Right lobe of liver (tissue), 6 donors: ENCODE measurements at places on chromosomes 3 and 15.

DNA sequence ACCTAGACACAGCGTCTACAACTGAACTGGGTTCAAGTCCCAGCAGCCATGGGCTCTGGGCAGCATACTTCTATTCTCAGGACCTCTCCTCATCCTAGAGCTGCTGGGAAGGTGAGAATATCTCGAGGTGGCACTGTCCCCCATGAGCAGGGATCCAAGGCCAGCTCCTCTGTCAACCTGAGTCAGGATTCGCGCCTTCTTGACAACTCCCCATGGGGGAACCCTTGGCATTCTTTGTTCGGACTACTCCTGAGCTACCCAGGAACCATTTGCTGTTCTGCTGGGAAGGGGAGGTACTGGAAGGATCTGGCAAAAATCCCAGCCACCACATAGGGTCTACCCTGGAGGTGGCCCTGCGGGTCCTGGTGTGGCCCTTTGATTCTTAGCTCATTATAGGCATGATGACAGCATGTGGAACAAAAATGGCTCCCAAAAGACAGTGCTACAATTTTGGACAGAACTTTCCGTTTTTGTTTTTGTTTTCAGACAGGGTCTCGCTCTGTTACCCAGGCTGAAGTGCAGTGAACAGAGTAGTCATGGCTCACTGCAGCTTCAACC, 22.3 kb downstream of the PLXNB1 start:
- no peaks in the 10 kb centered on the region for H3K27me3 ChIP-seq
- no peak overlapping the region for H3K27ac ChIP-seq
- peaks cover 71% of the 10 kb centered on the region for H3K36me3 ChIP-seq
- no peak overlapping the region for H3K4me3 ChIP-seq

GRCh38 chr3:114307222-114307830, 13.5 kb downstream of the TIGIT start:
- H3K27me3 ChIP-seq: no peaks in the 10 kb centered on the region
- no peak for DNase-seq
- no peaks in the 10 kb centered on the region for H3K4me1 ChIP-seq
- no peak overlapping the region for H3K27ac ChIP-seq

- no peak overlapping the region for H3K27ac ChIP-seq
- H3K36me3 ChIP-seq: no peaks in the 10 kb centered on the region
- no peaks in the 10 kb centered on the region for H3K27me3 ChIP-seq
- no peak overlapping the region for H3K4me3 ChIP-seq
- DNase-seq: no peak
- H3K4me1 ChIP-seq: no peaks in the 10 kb centered on the region
These were observed 13.3 kb upstream of the DCLK3 start for GRCh38 chr3:36777424-36778218.

DNA sequence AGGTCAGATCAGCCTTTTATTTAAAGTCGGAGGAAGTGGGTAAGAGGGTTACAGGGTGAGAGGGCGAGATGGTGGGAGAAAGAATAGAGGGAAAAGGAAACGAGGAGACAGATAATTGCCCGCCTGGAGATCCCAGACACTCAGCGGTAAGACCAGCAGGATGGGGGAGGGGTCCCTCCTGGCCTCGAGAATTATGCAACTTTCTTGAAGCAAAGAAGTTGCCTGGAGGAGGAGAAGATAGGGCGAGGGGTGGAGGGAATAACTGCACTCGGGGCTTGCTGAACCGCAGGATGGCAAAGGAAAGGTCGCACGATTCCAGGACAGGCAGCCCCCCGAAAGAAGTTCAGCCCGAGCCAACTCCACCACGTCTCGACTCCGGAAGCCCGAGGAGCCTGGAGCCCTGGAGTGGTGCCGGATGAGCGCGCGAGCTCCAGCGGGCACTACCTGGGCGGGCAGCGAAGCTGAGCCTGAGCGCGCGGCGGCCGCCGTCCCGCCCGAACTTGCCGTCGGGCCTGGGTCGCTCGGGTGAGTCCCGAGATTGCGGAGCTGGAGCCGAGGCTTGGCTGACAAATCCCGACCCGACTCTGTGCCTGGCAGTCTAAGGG, 402 bp downstream of the WWTR1 start:
- H3K27me3 ChIP-seq: no peaks in the 10 kb centered on the region
- peak overlapping the region; percentile 65 for H3K4me3 ChIP-seq
- DNase-seq: no peak
- H3K27ac ChIP-seq: peak overlapping the region; percentile 99
- H3K36me3 ChIP-seq: no peaks in the 10 kb centered on the region
- H3K4me1 ChIP-seq: peaks cover 4% of the 10 kb centered on the region

DNA sequence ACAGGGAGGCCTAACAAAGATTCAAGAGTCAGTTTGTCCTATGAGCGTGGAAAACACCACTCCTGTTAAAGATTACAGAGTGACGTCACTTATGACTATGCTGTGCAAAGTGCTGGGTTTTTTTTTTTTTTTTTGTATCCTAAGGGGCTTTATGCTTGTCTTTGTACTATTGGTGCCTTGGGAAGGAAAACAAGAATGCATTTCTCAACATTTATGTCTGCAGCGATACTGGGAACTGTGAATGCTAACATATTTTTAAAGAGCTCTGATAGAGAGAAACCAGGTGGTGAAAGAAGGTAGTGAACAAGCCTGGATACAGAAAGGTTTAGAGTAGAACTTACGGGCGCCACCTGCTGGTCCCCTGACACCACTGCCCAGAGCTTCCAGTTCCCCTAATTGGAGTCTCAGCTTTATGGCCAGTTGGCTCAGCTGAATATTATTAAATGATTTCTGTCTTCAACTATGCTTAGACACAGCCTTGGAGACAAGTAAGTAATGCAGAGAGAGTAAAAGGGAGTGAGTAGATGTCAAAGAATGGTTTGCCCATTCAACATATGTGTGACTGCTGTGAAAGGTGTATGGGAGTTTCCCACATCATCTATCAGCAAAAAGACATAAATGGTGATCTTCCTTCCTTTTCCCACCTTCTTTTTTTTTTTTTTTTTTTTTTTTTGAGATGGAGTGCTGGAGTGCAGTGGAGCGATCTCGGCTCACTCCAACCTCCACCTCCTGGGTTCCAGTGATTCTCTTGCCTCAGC, 807.9 kb upstream of the CFAP20DC start:
- peak; percentile 77 for DNase-seq
- H3K27me3 ChIP-seq: no peaks in the 10 kb centered on the region
- H3K4me3 ChIP-seq: no peak overlapping the region
- H3K4me1 ChIP-seq: no peaks in the 10 kb centered on the region
- H3K27ac ChIP-seq: no peak overlapping the region

DNA sequence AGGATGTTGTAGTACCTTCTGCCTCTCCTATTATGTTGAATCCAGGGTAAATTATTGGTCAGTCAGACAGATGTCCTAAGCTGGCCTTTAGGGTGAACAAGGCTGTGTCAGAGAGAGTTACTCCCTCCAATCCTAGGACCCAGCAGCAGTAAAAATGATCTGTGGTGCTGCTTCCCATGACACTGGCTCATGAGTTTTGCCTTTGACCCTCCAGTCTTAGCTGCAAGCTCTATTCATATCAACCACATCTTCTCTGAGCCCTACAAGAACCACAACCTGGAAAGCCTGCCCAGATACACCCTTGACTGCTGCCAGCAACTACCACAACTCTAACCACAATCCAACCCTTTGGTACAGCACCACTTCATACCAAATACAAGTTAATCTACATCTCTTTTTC, 27.2 kb upstream of the PHLDB2 start:
- no peaks in the 10 kb centered on the region for H3K4me1 ChIP-seq
- no peak for DNase-seq
- no peak overlapping the region for H3K27ac ChIP-seq
- H3K36me3 ChIP-seq: no peaks in the 10 kb centered on the region

- H3K36me3 ChIP-seq: no peaks in the 10 kb centered on the region
- no peaks in the 10 kb centered on the region for H3K27me3 ChIP-seq
- H3K4me3 ChIP-seq: no peak overlapping the region
These were observed 8.5 kb downstream of the MYO5C start for GRCh38 chr15:52287114-52287513.

GRCh38 chr3:160564949-160565441, 376 bp downstream of the KPNA4 start:
- H3K36me3 ChIP-seq: no peaks in the 10 kb centered on the region
- peak overlapping the region; percentile 88 for H3K27ac ChIP-seq
- peak overlapping the region; percentile 76 for H3K4me3 ChIP-seq
- H3K4me1 ChIP-seq: no peaks in the 10 kb centered on the region

- H3K27ac ChIP-seq: peak overlapping the region; percentile 29
- no peaks in the 10 kb centered on the region for H3K36me3 ChIP-seq
- DNase-seq: no peak
- H3K4me3 ChIP-seq: peak overlapping the region; percentile 92
- no peaks in the 10 kb centered on the region for H3K27me3 ChIP-seq
These were observed 524 bp upstream of the TOPBP1 start for GRCh38 chr3:133662278-133662651.

DNA sequence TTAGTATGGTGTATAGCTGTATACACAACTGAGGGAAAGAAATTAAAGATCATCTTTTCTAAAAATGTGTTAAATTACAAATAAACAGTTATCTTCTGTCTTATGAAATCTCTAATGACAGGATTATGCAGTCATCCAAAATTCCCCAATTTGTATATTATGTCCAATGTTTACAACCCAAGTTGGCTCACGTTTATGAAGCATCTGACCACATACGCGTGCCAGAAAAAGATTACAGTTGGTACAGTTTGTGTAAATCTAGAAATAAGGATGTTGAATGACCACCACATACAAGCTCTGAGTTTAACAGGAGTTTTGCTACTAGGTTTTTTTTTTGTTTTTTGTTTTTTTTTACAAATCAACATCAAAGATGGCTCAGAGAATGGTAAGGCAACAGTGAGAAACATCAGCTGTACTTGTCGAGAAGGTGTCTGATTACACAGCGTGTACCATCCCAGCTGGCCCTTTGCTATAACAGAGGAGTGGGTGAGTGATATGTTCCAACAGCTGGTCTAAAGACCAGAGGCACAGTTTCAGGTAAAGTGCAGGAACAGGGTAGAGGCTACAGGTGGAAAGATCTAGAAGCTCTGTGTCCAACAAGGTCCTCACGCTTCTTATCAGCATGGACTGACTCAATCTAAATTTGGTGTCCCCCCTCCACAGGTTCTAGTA, 47.1 kb downstream of the USF3 start:
- H3K27me3 ChIP-seq: no peaks in the 10 kb centered on the region
- no peaks in the 10 kb centered on the region for H3K4me1 ChIP-seq
- no peak overlapping the region for H3K27ac ChIP-seq
- no peaks in the 10 kb centered on the region for H3K36me3 ChIP-seq

GRCh38 chr15:67030036-67030762, 35.2 kb upstream of the SMAD3 start:
- H3K27me3 ChIP-seq: no peaks in the 10 kb centered on the region
- H3K4me3 ChIP-seq: no peak overlapping the region
- H3K36me3 ChIP-seq: no peaks in the 10 kb centered on the region
- DNase-seq: no peak

GRCh38 chr15:85766001-85766831, 28.5 kb downstream of the KLHL25 start:
- peak; percentile 77 for DNase-seq
- H3K4me1 ChIP-seq: peaks cover 57% of the 10 kb centered on the region
- no peak overlapping the region for H3K4me3 ChIP-seq
- peak overlapping the region; percentile 76 for H3K27ac ChIP-seq

- no peak overlapping the region for H3K27ac ChIP-seq
- H3K27me3 ChIP-seq: no peaks in the 10 kb centered on the region
- H3K36me3 ChIP-seq: peaks cover 8% of the 10 kb centered on the region
These were observed 148.1 kb downstream of the GHSR start for GRCh38 chr3:172300187-172300586.

- no peaks in the 10 kb centered on the region for H3K4me1 ChIP-seq
- no peaks in the 10 kb centered on the region for H3K27me3 ChIP-seq
- H3K36me3 ChIP-seq: peaks cover 4% of the 10 kb centered on the region
These were observed 5.5 kb downstream of the DIS3L start for GRCh38 chr15:66298803-66299251.

GRCh38 chr15:56248311-56248992, 4.8 kb upstream of the RFX7 start:
- H3K4me3 ChIP-seq: no peak overlapping the region
- H3K27me3 ChIP-seq: no peaks in the 10 kb centered on the region
- no peak for DNase-seq
- H3K4me1 ChIP-seq: no peaks in the 10 kb centered on the region
- no peaks in the 10 kb centered on the region for H3K36me3 ChIP-seq

- no peak overlapping the region for H3K4me3 ChIP-seq
- H3K27me3 ChIP-seq: no peaks in the 10 kb centered on the region
- no peaks in the 10 kb centered on the region for H3K4me1 ChIP-seq
- H3K36me3 ChIP-seq: no peaks in the 10 kb centered on the region
- DNase-seq: no peak
- H3K27ac ChIP-seq: no peak overlapping the region
These were observed 90.8 kb downstream of the CRTC3 start for GRCh38 chr15:90620379-90621067.

DNA sequence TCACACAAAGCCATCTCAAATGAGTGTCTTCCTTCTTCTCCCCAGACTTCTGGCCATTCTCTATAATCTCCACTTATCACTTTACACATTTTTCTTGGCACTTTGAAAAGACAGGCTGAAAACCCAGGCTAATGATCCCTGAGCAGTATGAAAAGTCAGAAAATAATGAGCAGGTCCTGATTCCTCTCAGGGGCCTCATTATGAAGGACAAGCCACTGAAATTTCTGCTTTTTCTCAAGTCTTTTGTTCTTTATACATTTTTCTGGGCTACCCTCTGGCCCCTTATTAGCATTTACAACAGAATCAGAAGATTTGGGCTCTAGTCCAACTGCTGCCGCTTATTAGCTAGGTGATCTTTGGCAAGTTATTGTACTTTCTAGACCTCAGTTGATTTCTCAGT, 9.5 kb upstream of the ST6GAL1 start:
- no peaks in the 10 kb centered on the region for H3K27me3 ChIP-seq
- H3K27ac ChIP-seq: no peak overlapping the region
- no peaks in the 10 kb centered on the region for H3K4me1 ChIP-seq
- no peak overlapping the region for H3K4me3 ChIP-seq
- DNase-seq: no peak

- no peaks in the 10 kb centered on the region for H3K4me1 ChIP-seq
- H3K27ac ChIP-seq: no peak overlapping the region
- no peaks in the 10 kb centered on the region for H3K36me3 ChIP-seq
- H3K4me3 ChIP-seq: no peak overlapping the region
- no peaks in the 10 kb centered on the region for H3K27me3 ChIP-seq
These were observed 272.6 kb downstream of the PDCD6IP start for GRCh38 chr3:34070831-34071585.

DNA sequence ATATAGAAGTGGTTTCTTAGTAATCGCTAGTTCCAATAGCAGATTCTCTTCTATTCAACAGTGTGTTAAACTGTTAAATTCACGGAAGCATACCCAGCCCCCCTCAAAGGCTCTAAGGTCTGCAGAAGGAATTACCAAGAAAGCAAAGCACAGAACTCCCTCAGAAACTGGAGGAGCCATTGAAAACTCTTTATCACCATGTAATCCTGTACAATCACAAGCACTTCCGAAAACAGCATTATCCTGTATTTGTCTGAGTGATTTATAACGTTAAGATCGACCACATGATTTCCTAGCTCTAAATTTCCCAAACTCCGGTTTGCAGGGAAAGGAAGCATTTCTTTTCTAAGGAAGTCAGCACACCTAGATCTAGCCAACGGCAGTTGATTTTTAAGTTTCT, 20.0 kb downstream of the MYO1E start:
- H3K27me3 ChIP-seq: no peaks in the 10 kb centered on the region
- H3K4me3 ChIP-seq: no peak overlapping the region
- DNase-seq: no peak
- H3K27ac ChIP-seq: no peak overlapping the region
- no peaks in the 10 kb centered on the region for H3K36me3 ChIP-seq

GRCh38 chr3:151290673-151291072, 12.3 kb upstream of the P2RY14 start:
- no peaks in the 10 kb centered on the region for H3K27me3 ChIP-seq
- no peak overlapping the region for H3K4me3 ChIP-seq
- no peak overlapping the region for H3K27ac ChIP-seq
- H3K4me1 ChIP-seq: no peaks in the 10 kb centered on the region
- no peaks in the 10 kb centered on the region for H3K36me3 ChIP-seq
- no peak for DNase-seq
